ENCODE measurements at places on chromosomes 4 and X.

DNA sequence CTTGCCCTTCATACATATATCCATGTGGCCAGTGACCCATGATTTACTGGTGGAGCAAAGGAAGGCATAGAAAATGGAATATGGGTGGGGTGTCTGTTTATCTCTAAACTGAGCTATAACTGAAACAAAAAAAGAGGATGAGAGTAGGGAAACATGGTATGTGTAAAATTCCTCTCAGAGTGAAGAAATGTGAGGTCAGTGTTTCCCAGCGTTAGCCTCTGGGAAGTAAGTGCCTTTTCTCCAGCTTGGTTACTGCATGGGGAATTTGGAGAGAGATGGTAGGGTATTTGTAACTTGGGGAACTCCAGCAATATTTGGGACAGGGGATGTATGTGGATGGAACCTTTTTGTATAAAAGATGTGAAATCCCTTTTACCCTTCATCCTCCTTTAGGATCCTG is 89.4 kb downstream of the AFF1 start:
- no peak for DNase-seq

GRCh38 chrX:129737916-129738315 is 863 bp upstream of the XPNPEP2 start:
- no peak for DNase-seq

DNA sequence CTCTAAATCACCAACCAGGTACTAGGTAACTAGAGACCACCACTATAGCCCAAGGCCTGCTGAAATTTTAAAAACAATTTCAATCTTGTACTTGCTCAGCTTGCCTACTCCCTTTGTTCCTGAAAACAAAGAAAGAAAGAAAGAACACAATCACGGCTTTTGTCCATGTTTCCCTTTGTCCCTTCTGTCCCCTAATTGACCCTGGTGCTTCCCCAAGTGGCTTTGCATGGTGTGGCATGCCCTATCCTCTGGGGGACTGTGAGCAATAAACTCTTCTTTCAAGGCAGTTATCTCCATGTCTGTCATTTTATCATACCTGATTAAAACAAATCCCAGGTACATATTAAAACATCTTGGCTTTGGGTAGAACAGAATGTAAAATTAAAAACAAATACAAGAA is 94.8 kb downstream of the ARSJ start:
- no peak for DNase-seq

- DNase-seq, result peak; percentile 63
These were observed at the start of gene SCARB2 for GRCh38 chr4:76213415-76214176. TSS of gene SCARB2 (minus strand) at chr4:76213824. CDS start at chr4:76213543, 281 bp downstream.

GRCh38 chr4:96240041-96240440 is 400.1 kb downstream of the PDHA2 start:
- no peak for DNase-seq

- no peak for DNase-seq
These were observed 181.8 kb downstream of the DCLK2 start for GRCh38 chr4:150259861-150260567.

- DNase-seq, result no peak
These were observed 42.2 kb upstream of the SMIM10 start for GRCh38 chrX:134948333-134949241.

- no peak for DNase-seq
These were observed 47.8 kb downstream of the DTHD1 start for GRCh38 chr4:36329228-36329627.

GRCh38 chrX:142201113-142201512 is 4.0 kb downstream of the MAGEC2 start:
- no peak for DNase-seq

GRCh38 chr4:25160714-25161592 is 704 bp upstream of the SEPSECS start:
- no peak for DNase-seq

DNA sequence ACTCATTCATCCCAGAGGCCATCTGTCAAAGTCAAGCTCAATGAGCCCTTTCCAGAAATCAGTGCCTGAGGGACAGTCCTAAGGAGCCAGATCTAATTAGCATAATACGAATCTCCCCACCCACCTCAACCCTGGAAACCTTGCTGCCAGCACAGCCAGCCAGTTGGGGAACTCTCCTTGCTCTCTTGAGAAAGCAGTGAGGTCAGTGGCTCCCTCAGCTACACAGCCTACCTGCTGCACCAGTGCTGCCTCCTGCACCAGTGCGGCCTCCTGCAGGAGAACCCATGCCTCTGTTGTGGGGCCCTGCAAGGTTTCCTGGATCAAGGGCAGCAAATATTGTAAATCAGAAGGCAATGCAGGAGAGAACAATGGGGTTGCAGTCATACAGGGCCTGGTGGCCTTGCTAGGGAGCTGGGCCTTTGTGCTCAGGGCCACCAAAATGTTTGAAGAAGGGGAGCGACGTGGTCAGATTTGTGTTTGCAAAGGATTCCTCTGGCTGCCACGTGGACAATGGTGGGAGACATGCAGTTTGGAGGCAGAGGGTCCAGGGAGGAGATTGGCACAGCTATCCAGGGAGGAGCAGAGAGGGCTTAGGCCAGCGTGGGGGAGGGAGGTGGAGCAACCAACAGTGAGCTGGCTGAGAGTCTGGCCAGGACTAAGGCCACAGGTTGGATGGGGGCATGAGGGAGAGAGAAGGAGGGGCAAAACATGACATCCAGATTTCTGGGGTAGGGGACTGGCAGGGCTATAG is 124.3 kb upstream of the MAMLD1 start:
- DNase-seq, result no peak
